ENCODE measurements at places on chromosomes 4 and X.

DNA sequence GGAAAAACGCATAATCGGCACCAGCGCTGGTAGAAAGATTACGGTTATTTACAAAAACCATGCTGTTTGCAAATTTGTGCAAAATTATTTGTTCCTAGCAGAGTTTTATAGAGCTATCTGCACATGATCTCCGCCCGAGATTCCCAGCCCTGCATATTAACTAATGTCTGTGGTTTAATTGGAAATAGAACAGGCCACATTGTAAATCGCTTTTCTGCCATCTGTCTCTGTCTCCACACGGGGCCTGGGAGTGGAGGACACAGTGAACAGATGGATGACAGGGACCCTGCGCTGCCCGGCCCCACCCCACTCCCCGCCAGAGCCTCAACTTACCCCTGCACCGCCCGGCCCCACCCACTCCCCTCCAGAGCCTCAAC is 126.9 kb downstream of the FAM53A start:
- no peak for DNase-seq

DNA sequence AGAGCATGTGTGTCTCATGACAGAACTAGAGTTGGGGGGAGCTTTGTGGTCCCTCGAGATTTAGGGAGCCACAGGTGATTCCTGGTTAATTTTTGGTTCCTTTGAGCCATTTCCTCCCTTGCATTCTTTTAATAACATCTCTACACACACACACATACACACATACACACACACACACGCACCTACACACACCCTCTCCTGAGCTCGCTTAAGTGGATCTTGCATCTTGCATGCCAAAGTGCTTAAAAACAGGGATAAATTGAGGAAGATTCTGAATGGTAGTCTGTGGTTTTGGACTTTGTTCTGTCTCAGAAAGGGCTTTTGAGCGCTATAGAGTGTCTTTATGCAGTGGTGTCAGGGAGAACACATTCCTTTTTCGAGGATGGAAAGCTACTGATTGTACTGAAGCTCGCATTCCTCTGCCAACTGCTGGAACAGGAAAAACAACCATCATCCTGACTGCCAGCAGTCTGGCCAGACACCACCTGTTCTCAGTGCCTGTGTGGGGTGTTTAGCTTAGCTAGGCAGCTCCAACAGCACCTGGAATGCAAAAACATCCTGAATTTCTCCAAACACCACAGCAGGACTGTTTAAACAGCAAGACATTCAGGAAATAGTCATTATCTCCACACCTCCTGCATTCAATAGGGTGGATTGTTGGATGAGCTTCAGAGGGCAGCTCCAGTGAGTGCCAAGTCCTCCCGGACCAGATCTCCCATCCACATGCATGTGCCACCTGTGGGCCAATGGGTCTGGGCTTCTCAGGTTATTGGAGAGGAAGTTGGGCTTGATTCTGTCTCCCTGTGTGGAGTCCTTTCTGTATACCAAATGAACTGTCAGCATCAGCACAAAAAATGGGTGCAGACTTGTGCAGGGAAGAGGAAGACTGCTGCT is 21.9 kb upstream of the IGFBP7 start:
- DNase-seq: peak; percentile 51

DNA sequence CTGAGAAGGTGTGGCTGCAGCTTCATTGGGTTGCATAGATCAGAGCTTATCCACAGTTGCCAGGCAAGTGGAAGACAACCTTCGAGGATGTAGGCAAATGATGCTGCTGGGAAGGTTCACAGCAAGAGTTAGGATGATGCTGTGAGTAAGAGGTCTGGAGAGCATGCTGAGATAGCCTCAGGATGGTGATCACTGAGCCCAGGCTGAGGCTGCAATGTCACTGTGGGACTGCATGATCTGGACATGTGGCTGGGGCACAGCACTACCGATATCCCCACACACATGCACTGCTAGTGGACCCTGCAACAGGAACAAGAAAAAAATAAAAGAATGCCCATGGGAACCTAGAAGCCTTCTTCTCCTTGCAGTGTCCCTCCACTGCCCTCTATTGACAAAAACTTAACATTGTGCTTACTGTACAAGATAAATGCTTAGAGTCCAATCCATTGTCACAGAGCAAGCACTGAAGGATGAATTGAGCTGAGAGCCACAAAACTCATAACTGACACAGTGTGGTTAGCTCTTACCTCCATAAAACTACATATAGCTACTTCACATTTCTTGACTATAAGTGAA is 105.6 kb downstream of the CNKSR2 start:
- DNase-seq: peak; percentile 86

- no peak for DNase-seq
Measured at GRCh38 chr4:73772363-73772762, 32.0 kb downstream of the CXCL8 start.

GRCh38 chr4:3518511-3518880 is 13.7 kb downstream of the LRPAP1 start:
- no peak for DNase-seq

GRCh38 chrX:111127038-111127437 is 31.0 kb downstream of the PAK3 start:
- no peak for DNase-seq

DNA sequence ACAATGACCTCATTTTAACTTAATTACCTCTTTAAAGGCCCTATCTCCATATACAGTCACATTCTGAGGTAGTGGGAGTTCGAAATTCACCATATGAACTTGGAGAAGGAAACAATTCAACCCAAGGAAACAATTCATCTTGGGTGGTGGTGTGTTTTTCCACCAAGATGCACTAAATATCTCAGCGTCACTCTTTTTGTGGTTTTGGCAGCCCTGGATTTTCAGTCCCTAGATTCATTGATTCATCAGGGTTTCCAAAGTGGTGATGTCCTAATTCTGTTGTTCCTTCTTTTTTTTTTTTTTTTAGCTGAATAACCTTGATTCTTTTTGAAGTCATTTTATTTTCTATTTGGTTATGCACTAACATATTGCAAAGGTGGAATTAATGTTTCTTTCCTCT is 162.6 kb upstream of the RAPGEF2 start:
- no peak for DNase-seq

DNA sequence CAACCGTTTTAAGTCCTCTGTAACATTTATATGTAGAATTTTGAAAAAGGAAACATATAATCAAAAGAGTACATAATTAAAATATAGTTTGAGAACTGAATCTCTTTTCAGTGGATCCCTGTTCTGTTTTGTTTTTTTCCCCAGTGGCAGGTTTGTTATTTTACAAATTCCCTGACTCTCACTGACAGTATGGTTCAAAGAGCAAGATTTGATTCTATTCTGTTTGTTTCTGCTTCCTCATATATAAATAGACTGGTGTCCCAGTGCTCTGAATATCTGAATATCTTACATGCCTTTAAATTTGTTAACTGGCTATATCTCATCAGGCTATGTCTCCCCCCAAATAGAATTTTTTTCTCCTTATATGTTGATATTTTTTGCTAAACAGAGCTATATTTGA is 16.6 kb downstream of the SULT1E1 start:
- no peak for DNase-seq

DNA sequence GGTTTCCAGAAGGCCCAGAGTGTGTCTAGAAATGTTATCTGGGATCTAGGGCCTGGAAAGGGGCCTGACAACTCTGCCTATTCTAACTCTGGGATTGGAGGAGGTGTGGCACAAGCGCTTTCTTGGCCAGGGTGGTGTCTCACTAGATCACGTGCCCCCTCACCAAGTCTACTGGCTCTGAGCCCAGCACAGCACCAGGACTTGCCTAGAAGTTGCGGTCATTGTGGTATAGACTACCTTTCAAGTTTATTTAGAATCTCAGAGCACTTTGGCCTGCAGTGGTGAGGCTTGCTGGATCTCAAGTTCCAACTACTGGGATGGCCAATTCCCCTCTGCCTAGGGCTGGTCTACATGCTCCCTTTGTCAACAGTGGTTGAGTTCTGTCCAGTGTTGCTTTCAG is 223.3 kb upstream of the MAGEB2 start:
- no peak for DNase-seq

GRCh38 chrX:41409006-41409405 is 38.1 kb upstream of the NYX start:
- DNase-seq: no peak

DNA sequence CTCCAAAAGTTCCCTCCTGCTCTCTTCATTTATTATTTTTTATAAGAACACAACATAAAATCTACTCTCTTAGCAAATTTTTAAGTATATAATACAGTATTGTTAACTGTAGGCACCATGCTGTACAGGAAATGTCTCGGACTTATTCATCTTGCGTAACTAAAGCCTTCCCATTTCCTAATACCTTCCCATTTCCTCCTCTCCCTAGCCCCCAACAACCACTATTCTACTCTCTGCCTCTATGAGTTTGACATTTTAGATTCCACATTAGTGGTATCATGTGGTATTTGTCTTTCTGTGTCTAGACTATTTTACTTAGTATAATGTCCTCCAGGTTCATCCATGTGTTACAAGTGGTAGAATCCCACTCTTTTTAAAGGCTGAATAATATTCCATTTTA is 15.8 kb upstream of the SYTL4 start:
- DNase-seq: no peak

DNA sequence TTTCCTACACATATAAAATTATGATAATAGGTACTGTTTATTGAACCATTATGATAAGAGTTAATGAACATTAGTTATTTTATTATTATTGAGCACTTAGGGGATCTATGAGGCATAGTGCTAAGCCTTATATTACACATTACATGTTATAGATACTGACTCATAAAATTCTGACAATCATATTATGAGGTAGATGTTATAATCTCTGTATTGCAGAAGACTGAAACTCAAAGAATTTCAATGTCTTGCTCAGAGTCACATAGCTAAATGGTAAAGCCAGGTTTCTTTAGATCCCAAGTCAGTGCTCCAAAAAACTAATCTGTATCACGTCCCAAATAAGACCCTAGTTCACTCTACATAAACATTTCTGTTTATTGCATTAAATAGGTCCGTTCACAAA is 207.2 kb upstream of the CNKSR2 start:
- DNase-seq: no peak

DNA sequence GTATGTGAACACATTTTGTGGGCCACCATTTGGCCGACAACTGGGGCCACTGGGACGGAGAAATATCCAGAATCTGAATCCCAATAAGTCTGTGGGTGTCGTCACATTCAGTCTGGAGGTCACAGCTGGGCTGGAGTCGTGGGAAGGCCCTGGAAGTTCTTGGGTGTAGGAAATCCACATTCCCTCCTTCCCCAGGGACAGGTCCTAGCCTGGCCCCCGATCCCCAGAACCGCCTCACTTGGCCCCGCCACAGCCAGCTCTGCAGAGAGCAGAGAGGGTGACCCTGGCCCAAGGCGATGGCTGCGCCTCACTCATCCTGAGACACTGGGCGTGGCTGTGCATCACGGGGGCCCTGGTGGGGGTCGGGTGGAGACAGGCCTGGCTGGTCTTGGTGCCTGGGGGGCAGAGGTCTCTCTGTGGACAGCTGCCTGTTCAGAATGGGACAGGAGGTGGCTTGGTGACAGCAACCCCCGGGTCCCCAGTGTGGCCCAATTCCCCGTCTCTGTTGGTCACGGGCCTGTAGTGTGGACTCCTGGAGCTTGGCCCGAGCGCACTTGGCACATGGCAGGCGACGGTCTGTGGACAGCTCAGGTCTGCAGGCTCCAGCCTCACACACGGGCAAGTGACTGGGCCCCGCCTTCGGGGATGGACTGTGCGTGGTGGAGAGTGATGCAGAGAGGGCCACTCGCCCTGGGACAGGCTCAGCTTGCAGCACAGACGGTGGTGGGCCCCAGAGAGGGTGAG is 16.4 kb downstream of the DOK7 start:
- no peak for DNase-seq

GRCh38 chr4:18012807-18013462 is 8.6 kb downstream of the LCORL start:
- DNase-seq: no peak

DNA sequence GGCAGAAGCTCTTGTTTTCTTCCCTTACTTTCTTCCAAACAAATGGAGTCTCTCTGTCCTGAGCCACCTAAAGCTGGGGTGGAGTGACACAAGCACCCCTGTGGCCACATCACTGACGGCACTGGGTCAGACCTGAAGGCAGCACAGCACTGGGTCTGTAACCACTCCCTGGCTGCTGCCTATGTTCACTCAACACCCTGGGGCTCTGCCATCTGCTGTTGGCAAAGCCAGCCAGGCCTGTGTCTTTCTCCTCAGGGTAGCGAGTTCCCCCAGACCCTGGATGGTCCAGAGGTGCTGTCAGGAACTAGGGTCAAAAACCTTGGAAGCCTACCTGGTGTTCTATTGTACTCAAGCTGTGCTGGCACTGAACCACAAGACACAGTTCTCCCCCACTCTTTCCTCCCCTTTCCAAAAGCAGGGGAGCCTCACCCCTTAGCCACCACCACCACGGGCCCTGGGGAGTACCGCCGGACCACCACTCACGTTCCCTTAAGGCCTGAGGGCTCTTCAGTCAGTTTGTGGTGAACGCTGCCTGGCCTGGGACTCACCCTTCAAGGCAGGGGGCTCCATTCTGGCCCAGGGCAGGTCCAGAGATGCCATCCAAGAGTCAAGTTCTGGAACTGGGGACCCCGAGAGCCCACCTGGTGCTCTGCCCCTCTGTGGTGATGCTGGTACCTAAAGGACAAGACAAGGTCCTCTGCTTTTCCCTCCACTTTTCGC is 31.5 kb downstream of the TMEM271 start:
- no peak for DNase-seq

All from NCI-H1417 (cell line).